Renal cortical epithelial cell (primary cell): ENCODE measurements at places on chromosomes 3 and 15.
A peak's percentile ranks its signal among the peaks of the same experiment; 100 is the strongest.

DNA sequence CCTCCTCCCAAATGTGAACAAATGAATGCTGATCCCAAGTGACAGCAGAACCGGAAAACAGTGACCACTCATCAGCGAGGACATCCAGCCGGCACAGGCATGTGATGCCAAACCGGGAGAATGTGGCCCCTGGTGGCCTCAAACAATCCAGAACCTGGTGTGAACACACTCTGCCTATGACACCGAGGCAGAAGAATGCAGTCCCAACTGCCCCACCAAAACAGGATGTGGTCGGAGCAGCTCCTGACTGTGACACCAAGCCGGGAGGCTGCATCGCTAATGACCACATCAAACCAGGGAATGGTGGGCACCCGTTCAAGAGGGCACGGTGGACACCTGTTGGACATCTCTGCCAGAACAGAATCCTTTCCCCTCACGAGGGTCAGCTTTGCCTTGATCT, 15.4 kb downstream of the SCN5A start:
- peak; percentile 47 for DNase-seq

DNA sequence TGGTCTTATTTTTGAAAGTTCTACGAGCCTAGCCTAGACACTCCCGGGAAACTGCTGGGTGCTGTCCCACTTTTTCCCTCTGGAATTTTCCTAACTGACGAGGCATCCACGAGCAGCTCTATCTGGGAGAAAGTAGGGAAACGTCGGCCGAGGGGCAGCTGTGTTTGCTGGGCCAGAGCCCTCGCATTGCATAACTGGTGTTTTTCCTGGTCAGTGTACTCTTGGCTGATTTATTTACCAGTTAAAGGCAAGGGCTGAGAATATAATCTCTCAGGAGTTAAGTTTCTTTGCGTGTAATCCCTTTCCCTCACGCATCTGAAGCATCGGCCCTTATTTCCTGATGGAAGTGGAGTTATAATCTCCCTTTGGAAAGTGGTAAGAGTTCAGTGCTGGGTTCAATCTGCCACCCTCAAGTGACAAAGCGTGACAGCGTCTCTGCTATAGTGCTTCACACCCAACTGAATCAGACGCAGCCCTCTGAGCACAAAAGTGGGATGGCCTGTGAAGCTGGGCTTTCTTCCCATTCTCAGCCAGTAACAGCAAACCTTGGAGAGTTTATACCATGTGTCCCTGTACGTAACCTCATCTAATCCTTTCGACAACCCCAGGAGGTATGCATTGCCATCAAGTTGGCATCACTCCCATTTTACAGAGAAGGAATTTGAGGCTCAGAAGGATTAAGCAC, 311.5 kb downstream of the RORA start:
- DNase-seq = no peak

- DNase-seq = no peak
These were observed 110.2 kb downstream of the TPRA1 start for GRCh38 chr3:127480196-127480954.

GRCh38 chr3:197353001-197353866, 54.8 kb upstream of the DLG1 start:
- no peak for DNase-seq

- no peak for DNase-seq
These were observed 4.1 kb downstream of the CORO2B start for GRCh38 chr15:68582864-68583263.

DNA sequence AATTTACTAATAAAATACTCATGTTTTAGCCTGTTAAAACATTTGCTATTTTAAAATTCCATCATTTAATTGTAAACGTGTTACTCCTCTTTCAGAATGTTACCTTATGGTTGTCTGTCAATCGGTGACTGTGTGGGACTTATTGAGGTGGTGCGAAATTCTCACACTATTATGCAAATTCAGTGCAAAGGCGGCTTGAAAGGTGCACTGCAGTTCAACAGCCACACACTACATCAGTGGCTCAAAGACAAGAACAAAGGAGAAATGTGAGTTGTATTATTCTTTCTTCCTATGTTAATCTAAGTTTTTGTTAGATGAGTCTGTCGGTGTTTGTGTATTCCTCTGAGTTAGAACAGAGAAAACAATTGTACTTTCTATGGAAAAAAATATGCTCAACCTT, 21.7 kb downstream of the KCNMB3 start:
- DNase-seq = no peak

DNA sequence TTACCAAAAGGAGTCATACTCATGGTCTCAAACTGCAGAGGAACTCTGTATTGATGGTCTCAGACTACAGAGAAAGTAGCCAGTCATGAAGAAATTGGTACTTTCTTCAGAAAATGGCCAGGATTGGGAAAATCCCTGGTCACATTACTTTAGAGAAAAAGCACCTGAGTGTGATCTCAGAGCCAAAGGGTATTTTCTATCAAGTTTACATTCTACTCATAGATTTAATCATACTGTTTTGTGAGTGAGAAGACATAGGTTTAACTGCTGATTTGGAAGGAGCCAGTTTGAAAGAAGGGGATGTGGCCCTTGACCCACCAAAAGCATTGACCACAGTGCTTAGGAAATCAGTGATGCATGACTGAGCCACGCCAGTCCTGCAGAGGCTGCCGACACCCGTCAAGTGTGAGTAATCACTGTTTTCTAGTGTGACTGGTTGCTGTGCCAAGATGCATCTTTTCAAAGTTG, 203.6 kb downstream of the AKAP13 start:
- peak; percentile 80 for DNase-seq
